ENCODE measurements at places on chromosomes 1 and 21. TPM values are rescaled to one million over a fixed set of nuclear protein-coding genes. Genes with fewer than 3 reads are reported as not detected.

DNA sequence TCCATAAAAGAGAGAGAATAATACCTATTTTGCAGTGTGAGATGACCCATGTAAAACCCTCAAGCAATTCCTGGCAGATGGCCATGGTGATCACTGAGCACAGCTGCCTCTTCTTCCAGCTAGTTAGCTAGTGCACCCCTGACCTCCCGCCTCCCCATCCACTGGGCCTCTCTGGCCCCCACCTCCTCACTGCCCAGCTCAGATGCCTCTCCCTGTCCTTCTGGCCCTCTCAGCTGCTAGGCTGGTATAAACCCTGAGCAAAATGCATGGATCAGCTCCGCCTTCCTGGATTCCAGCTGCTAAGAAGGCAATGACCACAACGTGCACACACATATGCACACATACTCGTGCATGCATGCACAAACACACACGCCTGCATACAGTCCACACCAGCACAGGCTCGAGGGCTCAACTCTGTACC is 117.2 kb downstream of the DMRTB1 start:
- no peak for DNase-seq

- no peak for DNase-seq
Observed at GRCh38 chr1:189103956-189104355, 1373.7 kb downstream of the BRINP3 start.

ANGPTL1 gene
- total RNA-seq: not detected

DNA sequence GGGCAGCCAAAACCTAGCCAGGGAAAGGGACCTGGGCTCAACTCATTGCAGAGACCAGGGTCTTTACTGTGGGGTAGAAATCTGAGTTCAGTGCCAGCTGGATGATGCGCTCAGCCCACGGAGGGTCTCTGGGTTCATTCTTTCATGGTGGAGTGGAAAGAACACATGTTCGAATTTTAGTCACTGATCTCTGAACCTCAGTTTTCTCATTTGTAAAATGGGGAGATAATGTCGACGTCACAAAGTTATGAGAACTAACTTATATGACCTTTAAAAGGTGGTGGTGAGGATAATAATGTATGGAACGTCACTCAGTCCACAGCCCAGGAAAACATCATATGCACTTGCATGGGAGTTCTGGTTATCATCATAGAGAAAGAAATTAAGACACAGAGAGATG is 1.2 kb upstream of the TAL1 start:
- no peak for DNase-seq
